ENCODE measurements at places on chromosomes 5 and 9.

DNA sequence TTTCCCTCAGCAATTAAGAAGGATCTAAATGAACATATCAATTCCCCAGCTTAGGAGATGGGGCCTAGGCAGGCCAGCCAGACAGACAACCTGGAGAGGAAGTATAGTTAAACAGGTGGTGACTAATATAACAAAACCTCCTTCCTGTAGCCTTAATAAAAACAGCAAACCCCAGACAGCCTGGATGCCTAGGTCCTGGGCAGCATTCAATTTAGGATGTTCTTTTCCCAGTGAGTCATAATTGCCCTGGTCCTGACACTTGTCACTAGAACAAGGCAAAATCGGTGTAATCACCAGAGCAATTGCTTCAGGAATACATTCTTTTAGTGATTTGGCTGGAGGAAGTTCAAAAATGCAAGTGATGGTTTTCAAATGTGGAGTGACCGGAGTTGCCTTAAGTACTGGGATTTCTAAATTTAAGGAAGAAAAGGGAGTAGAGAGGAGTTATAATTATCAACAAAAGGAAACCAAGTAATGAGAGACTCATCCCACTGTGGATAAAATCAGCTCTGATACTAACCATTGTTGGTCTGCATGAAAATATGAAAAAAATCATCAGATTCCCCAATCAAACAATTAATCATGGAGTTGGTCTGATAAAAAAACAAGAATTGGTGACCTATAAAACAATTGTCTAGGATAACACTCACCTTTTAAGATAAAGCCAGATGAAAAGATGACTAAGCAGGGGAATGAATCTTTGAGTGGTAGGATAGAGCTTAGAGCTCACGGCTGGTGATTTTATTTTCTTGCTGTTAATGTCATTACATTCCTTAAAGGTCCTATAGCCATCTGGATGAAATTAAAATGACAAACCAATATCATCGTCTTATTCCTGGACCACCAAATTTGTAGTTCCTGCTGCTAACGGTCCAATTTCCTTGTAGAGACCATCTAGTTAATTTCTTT lies 39.0 kb upstream of the TARS1 start:
- no peak for DNase-seq

DNA sequence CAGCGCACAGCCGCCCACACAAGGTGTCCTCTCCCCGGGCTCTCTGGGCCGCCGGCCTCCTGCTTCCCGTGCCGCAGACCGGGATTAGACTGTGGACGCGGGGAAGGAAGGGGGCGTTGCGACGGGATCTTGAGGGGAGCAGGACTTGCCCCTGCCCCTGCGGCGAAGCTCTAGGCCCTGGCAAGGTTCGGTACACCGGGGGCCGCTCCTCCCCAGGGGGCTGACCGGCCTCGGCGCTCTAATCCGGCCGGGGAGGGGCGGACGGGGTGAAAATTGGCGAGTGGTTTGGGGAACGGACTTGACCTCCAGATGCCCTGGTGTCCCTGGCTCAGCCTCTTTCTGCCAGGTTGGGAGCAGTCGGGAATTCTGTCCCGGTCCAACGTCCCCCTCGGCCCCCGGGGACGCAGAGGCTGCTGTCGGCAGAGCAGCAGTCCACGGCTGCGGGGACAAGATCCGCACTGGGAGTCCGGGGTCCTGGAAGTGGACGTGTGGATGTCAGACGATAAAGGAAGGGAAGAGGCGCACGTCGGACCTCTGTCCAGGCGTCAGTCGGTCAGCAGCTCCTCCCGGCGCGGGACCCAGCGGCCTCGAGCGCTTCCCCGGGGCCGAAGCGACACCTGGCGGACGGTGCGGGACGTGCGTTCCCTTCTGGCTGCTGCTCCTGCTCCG lies 1.9 kb upstream of the CNTFR start:
- peak; percentile 91 for DNase-seq

DNA sequence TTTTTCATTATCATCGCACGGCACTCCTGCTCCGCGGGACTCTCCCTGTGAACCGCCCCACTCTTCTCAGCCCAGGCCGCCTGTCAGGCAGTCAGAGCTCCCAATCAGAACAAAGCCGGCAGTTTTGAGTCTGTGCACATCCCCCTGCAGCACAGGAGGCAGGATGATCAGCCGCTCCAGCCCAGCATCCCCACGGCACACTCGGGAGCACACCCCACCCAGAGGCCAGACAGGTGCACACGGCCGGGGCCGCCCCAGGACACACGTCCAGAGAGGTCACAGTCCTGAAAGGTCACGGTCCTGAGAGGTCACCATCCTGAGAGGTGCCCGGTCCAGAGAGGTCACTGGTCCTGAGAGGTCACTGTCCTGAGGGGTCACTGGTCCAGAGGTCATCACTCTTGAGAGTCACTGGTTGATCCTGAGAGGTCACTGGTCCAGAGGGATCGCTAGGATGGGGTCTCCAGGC lies 8.4 kb downstream of the TPPP start:
- DNase-seq = no peak

- no peak for DNase-seq
These were observed 281.3 kb upstream of the CLINT1 start for GRCh38 chr5:158140120-158140731.

DNA sequence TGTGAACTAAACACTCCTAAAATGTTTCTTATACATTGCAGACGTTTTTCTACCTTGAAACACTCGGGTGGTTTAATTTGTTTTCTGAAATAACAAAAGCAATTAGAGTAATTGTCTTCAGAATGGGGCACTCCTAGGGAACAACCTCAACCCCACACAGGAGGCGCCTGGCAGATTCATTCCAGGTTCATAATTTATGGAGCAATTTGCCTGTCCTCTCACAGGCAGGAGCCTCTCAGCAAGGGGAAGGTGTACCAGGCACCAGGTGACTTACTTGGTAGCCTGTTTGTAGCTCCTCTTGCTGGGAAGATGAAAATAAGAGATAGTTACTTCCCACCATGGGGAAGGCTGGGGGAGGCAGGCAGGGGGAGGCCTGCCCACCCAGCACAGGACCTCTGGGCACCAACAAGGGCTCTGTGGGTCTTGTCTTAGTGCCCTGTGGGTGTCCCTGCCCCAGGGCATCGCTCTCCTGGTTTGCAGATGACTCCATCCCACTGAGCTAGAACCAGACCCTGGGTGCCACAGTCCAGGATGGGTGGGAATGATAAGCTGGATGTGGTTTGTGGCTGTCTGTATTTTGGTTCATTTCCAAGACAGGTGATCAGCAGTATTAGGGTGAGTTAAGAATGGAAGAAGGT lies 144.4 kb downstream of the FSTL4 start:
- no peak for DNase-seq

- DNase-seq = no peak
These were observed 35.4 kb upstream of the RLN1 start for GRCh38 chr9:5375091-5375490.

GRCh38 chr9:90307167-90307833 lies 335.3 kb downstream of the DIRAS2 start:
- DNase-seq = peak; percentile 4

GRCh38 chr9:20997503-20998076 lies 33.9 kb downstream of the HACD4 start:
- DNase-seq = peak; percentile 64

DNA sequence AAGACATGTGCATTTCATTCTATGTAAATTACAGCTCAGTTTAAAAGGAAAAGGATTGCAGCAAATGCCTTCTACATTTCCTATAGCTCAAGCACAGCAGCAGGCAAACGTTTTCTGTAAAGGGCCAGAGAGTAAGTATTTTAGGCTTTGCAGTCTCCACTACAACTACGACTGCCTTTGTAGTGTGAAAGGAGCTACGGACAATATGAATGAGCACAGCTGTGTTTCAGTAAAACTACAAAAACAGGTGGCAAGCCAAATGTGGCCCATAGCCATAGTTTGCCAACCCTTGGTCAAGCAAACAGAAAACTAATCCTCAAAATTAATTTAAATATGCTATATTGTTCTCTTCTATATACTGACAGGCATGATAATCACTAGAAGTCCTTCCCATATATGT lies 7.2 kb downstream of the PTBP3 start:
- no peak for DNase-seq

All from Karpas-422 (cell line).